ENCODE measurements at places on chromosomes 16 and 17. TPM values are rescaled to one million over a fixed set of nuclear protein-coding genes. Genes with fewer than 3 reads are reported as not detected.

KRT33A gene
- not detected for total RNA-seq

MYH10 gene
- total RNA-seq = 20.6 TPM

HSD17B1 gene
- total RNA-seq = 0.52 TPM

RPL13 gene
- total RNA-seq = 3,468 TPM

WIPF2 gene
- total RNA-seq = 20.6 TPM

- no peak for DNase-seq
- H3K27ac ChIP-seq = no peak overlapping the region
- H3K4me3 ChIP-seq = no peak overlapping the region
- H3K27me3 ChIP-seq = no peaks in the 10 kb centered on the region
Measured at GRCh38 chr17:43094129-43094835, 30.9 kb downstream of the BRCA1 start.

DNA sequence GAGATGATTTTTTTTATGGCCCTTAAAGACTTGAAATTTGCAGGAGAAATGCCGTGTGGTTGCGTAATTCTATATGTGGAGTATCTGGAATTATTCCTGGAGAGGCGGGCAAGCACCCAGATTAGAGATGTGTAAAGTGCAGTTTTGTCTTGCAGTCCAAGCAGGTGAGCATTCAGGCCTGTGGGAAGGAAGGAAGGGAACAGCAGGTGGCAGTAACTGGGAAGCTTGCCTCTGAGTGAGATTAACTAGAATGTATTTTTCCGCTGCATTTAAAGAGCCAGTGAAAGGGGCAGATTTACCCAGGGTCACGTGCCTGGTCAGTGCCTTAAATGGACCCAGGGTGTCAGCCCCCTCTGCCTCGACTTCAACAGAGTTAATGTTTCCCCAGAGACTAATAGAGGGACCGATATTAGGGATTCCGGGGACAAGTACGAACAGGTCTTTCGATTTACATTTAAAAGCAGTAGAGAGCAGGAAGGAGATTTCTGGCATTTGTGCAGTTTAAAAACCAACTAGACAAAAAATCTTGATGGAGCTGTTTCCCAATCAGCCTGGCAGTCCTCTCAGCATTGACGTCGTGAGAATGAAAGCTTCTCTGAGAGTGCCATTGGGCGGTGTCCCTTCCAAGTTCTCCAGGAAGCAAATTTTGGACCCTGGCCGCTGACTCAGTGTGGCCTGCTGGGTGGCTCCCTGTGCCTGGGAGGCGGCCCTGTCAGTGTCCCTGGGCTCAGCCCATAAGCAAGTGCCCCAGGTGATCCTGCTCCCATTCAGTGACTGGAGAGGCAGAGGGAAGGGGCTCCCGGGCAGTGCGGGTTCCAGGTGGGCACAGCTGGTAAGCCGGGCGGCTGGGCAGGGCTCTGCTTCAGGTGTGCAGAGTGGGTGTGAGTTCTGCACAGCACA is 38.2 kb downstream of the KSR1 start:
- peaks cover 18% of the 10 kb centered on the region for H3K4me1 ChIP-seq
- no peak for DNase-seq
- peaks cover 12% of the 10 kb centered on the region for H3K36me3 ChIP-seq
- H3K27me3 ChIP-seq = no peaks in the 10 kb centered on the region
- no peak overlapping the region for H3K27ac ChIP-seq
- no peak overlapping the region for H3K4me3 ChIP-seq

- H3K4me1 ChIP-seq = peaks cover 54% of the 10 kb centered on the region
- peak within 1 kb of the TSS; percentile 78 for H3K4me3 ChIP-seq
- DNase-seq = peak; percentile 49
- H3K36me3 ChIP-seq = peaks cover 13% of the 10 kb centered on the region
- H3K27ac ChIP-seq = peak within 1 kb of the TSS; percentile 69
Measured at GRCh38 chr16:31202414-31203375, at the start of gene PYCARD. Gene PYCARD, minus strand, starts transcription at chr16:31202760. Its CDS starts 70 bp downstream, at chr16:31202690.
